ENCODE measurements at places on chromosomes 13 and 19.

DNA sequence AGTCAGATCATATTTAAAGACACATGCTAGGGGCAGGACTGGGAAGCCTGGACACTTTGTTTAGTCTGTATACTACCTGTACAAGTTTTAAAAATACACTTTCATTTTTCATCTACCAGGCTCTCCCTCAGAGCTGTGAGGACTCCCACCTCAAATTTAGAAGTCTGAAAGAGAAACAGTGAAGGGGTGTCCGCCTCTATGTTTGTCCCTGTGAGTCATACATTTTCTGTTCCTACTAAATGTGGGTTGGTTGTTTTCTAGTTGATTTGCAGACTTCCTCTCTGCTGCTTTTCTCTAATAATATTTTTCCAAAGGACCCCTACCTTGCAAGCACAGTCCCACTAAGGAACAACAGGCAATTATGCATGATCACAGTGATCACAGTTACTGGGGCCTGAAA, 110.5 kb downstream of the ENOX1 start:
- peak; percentile 46 for DNase-seq

- DNase-seq, result no peak
Observed at GRCh38 chr19:9597027-9597426, 12.7 kb upstream of the ZNF121 start.

- DNase-seq, result no peak
Observed at GRCh38 chr13:51763486-51763885, 40.5 kb downstream of the DHRS12 start.

GRCh38 chr19:58182577-58182988, 278 bp upstream of the ZNF274 start:
- peak; percentile 97 for DNase-seq

DNA sequence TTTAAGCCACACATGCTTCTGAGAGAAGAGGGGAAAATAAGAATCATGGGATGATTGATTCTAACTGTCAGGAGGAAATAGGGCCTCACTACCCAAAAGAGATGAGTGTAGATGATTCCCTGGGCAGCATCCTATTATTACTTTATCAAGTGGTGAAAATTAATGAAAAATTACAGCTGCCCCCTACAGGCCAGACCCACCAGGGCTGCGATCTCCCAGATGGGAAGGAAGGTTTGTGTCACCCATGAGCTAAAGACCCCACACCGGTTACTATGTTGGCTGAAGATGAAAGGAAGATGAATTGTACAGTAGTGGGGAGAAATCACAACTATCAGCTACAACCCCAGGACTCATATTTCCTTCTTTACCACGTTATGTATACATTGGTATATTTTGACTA, 49.5 kb downstream of the RFC3 start:
- DNase-seq, result no peak

DNA sequence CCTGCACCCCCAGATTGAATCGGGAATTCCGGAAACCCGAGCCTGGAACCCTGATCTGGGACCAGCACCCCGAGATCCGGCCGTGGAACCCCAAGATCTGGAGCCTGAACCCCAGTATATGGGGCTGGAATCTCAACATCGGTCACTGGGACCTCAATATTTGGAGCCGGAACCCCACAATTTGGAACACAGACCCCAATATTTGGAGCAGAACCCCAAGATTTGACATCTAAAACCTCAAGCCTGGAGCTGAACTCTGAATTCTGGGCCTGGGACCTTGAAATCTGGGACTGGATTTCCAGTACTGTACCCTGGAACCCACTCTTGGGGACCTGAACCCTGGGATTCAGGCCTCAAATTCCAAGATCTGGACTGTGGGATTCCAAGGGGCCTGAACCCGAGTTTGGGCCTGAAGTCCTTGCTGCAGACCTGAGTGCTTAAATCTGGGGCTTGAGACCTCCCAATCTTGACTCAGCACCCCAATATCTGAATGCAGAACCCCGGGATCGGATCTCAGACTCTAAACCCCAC, 629 bp downstream of the LRFN3 start:
- DNase-seq, result no peak

- DNase-seq, result no peak
Observed at GRCh38 chr19:18008814-18009213, 844 bp downstream of the ARRDC2 start.

- DNase-seq, result no peak
Observed at GRCh38 chr19:49850221-49850486, 805 bp upstream of the PTOV1 start.

DNA sequence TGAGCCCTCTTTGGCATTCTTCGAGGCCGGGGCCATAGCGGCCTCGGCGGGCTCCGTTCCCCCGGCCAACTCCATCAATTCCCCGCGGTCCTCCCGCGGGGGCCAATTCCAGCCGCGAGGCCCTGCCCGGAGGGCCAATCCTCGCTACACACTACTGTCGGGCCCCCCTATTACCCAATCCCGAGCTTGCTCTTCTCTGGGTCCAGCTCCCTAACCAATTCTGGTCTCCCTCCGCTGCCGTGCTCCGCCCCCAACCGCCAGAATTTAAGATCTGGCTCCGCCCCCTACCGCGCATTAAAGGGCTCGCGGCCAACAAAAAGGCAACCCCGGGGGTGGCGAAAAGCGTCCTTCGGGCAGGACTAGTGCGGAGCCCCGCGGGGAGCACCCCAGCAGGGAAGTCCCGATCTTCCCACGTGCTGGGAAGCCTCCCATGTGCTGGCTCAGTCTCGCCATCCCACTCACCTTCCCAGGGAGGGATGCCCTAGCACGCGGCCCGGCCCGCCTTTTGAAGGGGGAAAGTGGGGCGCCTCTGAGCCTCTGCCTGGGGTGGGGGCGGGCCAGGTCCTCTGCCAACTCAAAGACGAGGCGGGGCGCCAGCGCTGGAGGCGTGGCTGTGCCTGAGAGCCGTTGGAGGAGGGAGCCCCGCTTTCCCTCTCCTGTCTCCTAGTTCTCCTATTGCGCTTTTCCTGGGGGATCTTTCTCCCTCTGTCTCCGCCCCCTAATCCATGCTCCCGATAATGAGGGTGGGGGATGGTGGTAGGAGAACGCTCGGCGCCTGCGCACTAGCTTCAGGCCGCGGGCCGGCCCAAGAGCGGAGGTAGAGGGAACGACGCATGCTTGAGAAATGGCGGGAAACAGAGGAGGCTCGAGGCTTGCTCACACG, 3.5 kb downstream of the LIPE start:
- peak; percentile 84 for DNase-seq

- no peak for DNase-seq
Observed at GRCh38 chr19:3005345-3005744, 23.7 kb downstream of the TLE2 start.

- DNase-seq, result no peak
Observed at GRCh38 chr19:16228637-16229321, 31.1 kb downstream of the AP1M1 start.

GRCh38 chr13:20311596-20311995, 79.5 kb upstream of the GJB6 start:
- peak; percentile 30 for DNase-seq

DNA sequence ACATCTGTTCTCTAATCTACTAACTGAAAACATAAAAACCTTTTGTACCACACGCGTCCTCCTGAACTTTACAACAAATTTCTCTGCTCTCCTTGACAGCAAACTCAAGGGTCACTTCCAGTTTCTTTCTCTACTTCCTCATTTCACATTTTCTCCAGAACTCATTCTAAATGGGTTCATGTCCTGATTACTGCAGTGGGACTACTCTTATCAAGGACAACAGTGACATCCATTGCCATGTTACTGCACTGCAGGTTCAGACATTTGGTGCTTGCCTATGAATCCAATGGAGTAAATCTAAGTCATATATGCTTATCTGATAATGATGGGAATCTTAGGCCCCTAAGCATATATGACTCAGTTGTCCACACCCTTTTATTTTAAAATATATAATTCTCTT, 35.3 kb downstream of the FPR3 start:
- DNase-seq, result peak; percentile 93

DNA sequence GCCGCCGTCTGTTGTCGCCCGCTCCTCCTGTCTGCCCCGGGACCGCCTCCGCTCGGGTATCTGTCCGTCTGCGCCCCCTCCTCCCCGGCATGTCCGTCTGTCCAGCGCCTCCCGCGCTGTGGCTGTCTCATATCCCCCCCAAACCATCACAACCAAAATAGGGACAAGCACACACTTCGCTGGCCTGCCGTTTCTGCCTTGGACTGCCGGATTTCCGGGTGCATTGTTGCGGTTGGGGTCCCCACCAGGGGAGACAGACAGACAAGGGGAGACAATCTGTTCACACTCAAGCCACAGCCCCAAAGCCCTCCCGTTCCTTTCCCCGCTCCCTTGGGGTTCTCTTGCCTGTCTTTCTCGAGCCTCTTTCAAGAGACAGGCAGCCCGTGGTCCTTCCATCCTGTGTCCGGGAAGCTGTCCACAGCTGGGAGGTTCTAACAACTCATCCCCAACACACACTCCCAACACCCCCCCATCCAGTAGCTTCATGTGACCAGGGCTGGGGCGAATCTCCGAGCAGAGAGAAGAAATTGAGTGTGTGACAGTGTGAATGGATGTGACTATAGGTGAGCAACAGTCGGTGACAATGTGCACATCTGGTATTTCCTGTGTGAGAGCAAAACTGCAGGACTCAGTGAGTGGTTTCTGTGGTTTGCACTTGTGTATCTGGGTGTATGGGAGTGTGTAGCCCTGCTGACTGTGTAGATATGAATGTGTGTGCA, 16.5 kb upstream of the FOSB start:
- DNase-seq, result peak; percentile 28

- no peak for DNase-seq
Observed at GRCh38 chr13:28392896-28393505, 101.9 kb downstream of the FLT1 start.

DNA sequence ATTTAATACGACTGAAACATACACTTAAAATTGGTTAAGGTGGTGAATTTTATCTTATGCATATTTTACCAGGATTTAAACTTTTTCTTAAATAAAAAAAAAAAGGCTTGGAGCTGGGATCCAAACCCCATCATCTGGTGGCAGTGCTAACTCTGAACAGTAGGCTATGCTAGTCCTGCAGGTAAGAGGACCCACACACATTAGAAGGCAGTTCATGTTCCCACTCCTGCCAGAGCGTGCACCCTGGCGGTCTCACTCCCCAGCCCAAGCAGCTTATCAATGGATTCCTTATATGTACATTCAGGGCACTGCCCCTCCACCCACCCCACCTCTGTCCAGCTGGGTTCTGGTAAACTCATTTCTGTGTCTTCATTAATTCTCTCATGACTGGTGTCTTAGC, 31.3 kb upstream of the CEBPA start:
- DNase-seq, result no peak

Data from suppressor macrophage treated with lipopolysaccharide for 1 hour (primary cell).